ENCODE measurements at places on chromosomes 7 and 10. TPM values are rescaled to one million over a fixed set of nuclear protein-coding genes. Genes with fewer than 3 reads are reported as not detected.

Gene UPK3BL2
- total RNA-seq: 26.2 TPM

Gene CALML5
- total RNA-seq: not detected

Gene IFIT1B
- not detected for total RNA-seq

Gene FAM25C
- not detected for total RNA-seq

Gene FAM204A
- total RNA-seq: 63.3 TPM

Gene SFRP5
- total RNA-seq: not detected

Gene FAM131B
- 2.9 TPM for total RNA-seq

Gene TEX47
- not detected for total RNA-seq

Gene NANOS1
- 1.8 TPM for total RNA-seq

Gene ANXA8L1
- total RNA-seq: not detected

All from natural killer cell treated with Interleukin-12 subunit alpha and Interleukin-12 subunit beta and Interleukin-15 and Interleukin-18, amount 100 ng/mL, for 72 hours (primary cell).